CD8-positive, alpha-beta memory T cell (primary cell): ENCODE measurements at places on chromosomes 11 and 22. TPM values are rescaled to one million over a fixed set of nuclear protein-coding genes. Genes with fewer than 3 reads are reported as not detected.
A peak's percentile ranks its signal among the peaks of the same experiment; 100 is the strongest.

The UCP2 gene
- total RNA-seq, result 295 TPM

The PLEKHB1 gene
- total RNA-seq, result 9.1 TPM

DNA sequence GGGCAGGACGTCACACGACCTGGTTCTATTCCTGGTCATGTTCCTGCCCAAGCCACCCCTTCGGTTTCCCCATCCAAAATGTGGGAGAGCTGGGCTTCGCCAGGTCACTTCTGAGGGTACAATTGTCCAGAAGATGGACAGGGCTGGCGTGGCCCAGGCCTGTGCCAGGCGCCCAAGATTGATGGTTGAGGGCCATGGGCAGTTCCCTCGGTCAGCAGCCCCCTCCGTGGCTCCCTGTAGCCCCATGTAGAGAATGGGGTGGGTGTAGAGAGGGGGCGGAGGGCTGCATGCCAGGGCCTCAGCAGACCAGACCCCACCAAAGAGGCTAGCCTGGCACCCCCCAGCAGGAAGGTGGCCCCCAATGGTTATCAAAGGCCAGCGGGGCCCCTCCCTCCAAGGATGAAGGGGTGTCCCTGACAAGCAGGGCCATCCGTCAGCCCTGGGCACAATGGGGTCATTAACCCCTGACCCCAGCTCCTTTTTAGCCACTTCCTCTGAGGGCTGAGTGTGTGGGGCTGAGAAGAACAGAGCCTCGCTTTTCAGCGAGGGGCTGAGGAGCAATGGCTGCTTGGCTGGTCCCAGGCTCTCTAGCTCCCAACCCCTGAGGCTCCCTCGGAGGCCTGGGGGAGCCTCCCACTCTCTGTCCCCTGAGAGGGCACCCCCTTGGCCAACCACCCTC, 11.0 kb upstream of the PICK1 start:
- no peaks in the 10 kb centered on the region for H3K27me3 ChIP-seq
- H3K27ac ChIP-seq, result no peak overlapping the region
- H3K4me1 ChIP-seq, result no peaks in the 10 kb centered on the region
- H3K36me3 ChIP-seq, result no peaks in the 10 kb centered on the region
- DNase-seq, result no peak

DNA sequence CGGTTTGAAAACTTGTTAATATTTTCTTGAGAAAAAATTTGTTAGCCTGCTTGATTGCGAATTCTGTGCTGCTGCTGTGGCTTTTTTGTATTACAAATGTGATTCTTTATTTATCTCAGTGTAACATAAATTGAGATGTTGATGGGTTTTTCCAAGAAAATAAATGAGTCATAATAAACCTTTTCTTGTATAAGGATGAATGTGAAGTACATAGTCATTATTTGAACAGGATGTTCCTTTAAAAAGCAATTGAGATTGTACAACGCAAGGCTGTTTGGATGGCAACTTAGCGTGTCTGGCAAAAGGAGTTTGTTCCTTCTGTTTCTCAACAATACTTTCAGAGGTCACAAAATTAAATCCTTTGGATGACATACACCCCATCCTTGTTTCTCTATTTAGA, 24.6 kb upstream of the CARD18 start:
- H3K27ac ChIP-seq, result no peak overlapping the region
- H3K4me3 ChIP-seq, result no peak overlapping the region
- no peaks in the 10 kb centered on the region for H3K4me1 ChIP-seq
- DNase-seq, result no peak

The APBB1 gene
- 43.6 TPM for total RNA-seq

The OR52A1 gene
- not detected for total RNA-seq

The PNPLA5 gene
- not detected for total RNA-seq

GRCh38 chr22:30248484-30248883, 1.9 kb upstream of the LIF start:
- H3K4me3 ChIP-seq, result no peak overlapping the region
- no peak for DNase-seq
- no peak overlapping the region for H3K27ac ChIP-seq
- no peaks in the 10 kb centered on the region for H3K27me3 ChIP-seq

The TMEM191C gene
- 0.70 TPM for total RNA-seq

GRCh38 chr22:21642584-21643448, 714 bp downstream of the SDF2L1 start:
- DNase-seq, result peak; percentile 72
- H3K4me1 ChIP-seq, result peaks cover 27% of the 10 kb centered on the region
- no peaks in the 10 kb centered on the region for H3K27me3 ChIP-seq
- peak overlapping the region; percentile 86 for H3K4me3 ChIP-seq
- H3K27ac ChIP-seq, result peak overlapping the region; percentile 96

- peaks cover 38% of the 10 kb centered on the region for H3K4me1 ChIP-seq
- H3K27me3 ChIP-seq, result no peaks in the 10 kb centered on the region
- peaks cover 26% of the 10 kb centered on the region for H3K36me3 ChIP-seq
Observed at GRCh38 chr11:105032495-105032894, 2.4 kb downstream of the CASP1 start.

GRCh38 chr11:126328938-126329643, 25.2 kb downstream of the DCPS start:
- no peak for DNase-seq
- H3K4me3 ChIP-seq, result no peak overlapping the region
- H3K27ac ChIP-seq, result no peak overlapping the region
- H3K36me3 ChIP-seq, result peaks cover 14% of the 10 kb centered on the region

DNA sequence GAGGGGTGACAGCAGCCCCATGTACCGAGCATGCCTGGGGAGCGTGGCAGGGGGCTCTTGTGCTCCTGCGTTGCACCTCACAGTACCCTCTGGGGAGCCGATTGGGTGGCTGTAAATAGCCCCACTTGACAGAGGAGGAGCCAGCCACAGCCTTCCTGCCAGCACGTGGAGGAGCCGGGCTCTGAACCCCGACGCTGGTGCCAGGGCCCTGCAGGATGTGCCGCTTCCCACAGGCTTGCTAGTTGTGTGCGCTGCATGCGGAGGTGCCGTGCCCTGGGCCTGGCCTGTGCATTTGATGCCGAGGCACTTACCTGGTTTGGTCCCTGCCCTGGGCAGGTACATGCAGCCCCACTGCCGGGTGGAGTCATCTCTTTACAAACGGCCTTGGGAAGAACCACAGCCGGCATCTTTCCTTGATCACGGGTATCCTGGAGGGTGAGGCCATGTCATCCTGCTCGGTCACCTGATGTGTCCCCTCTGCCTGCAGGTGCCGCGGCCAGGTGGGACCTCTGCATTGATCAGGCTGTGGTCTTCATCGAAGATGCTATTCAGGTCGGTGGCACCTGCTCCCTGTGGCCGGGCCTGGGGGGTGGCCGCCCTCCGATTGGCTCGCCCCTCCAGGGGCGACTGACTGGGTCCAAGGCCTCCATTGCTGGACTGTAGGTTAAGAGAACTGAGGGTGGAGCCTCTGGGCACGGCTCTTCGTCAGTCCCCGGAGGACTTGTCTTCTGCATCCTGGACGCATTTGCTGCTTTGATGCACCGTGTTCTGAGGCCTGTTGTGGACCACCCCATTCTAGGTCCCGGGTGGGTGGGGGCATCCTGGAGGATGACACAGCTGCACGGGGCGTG, 5.0 kb downstream of the TPCN2 start:
- no peak overlapping the region for H3K4me3 ChIP-seq
- no peak overlapping the region for H3K27ac ChIP-seq
- H3K4me1 ChIP-seq, result peaks cover 14% of the 10 kb centered on the region
- H3K27me3 ChIP-seq, result no peaks in the 10 kb centered on the region
- no peak for DNase-seq

DNA sequence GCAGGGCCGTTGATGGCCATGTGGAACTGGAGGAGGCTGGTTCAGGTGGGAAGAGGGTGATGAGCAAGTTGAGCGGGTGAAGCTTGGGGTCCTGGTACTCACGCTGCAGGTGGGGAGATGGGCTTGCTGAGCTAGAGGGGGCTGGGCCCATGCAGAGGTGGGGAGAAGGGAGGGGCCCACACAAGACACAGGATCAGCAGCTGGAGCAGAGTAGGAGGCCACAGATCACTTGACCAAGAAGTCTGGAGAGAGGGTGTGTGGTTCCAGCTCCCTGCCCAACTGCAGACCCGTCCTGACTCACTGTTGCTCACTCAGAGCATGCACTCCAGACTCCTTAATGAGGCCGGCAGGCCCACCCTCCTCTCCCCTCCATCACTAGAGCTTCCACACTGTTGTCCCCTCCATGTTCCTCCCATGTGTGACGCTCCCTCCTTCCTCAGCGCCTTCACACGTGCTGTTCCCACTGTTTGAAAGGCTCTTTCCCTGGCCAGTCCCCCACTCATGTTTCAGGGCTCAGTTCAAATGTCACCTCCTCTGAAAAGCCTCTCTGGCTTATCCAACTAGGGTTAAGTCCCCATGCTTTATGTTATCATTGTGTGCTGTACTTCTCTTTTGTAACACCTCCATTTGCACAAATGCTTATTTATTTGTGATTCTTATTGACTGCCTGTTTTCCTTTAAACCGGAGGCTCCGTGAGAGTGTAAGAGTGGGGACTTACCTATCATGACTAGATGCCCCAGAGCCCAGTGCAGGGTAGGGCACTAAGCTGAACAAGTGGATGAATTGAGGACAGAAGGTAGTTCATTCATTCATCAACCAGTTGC, 2.3 kb downstream of the CCDC86 start:
- H3K36me3 ChIP-seq, result no peaks in the 10 kb centered on the region
- no peak overlapping the region for H3K27ac ChIP-seq
- DNase-seq, result no peak
- H3K4me3 ChIP-seq, result no peak overlapping the region
- no peaks in the 10 kb centered on the region for H3K27me3 ChIP-seq

The C11orf97 gene
- not detected for total RNA-seq

The RFPL1 gene
- total RNA-seq, result not detected

DNA sequence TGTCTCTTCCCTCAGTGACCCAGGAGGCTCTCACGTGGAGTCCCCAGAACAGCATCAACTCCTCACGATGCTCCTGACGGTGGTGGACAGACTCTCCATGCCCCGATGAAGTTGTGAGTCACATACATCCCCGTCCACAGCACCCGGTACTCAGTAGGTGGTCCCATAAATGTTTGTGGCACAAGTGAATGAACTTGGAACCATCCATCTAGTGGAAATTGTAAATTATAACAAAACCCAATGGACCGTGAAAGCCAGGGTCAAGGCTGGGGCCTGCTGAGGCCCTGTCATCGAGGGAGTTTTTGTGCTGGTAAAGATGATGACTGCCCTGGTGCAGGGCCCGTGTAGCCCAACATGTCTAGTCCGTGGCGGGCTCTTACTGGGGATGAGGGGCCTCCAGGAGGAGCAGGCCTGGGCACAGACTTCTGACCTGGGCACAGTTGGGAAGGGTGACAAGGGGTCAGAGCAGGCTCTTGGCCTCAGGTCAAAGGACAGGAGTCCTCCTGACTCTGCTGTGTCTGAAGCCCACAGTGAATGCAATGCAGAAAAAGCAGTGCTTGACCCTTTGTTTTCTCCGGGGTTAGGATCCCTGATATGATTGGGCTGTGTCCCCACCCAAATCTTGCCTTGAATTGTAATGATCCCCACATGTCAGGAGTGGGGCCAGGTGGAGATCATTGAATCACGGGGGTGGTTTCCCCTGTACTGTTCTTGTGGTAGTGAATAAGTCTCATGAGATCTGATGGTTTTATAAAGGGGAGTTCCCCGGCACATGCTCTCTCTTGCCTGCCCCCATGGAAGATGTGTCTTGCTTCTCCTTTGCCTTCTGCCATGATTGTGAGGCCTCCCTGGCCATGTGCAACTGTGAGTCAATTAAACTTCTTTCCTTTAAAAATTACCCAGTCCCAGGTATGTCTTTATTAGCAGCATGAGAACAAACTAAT, 20.0 kb upstream of the SMIM38 start:
- no peak overlapping the region for H3K4me3 ChIP-seq
- H3K36me3 ChIP-seq, result no peaks in the 10 kb centered on the region
- peaks cover 15% of the 10 kb centered on the region for H3K4me1 ChIP-seq
- no peak for DNase-seq
- H3K27ac ChIP-seq, result no peak overlapping the region
- no peaks in the 10 kb centered on the region for H3K27me3 ChIP-seq

GRCh38 chr11:9787981-9788521, 124.2 kb downstream of the SWAP70 start:
- no peaks in the 10 kb centered on the region for H3K4me1 ChIP-seq
- no peak for DNase-seq
- no peaks in the 10 kb centered on the region for H3K36me3 ChIP-seq
- H3K27ac ChIP-seq, result no peak overlapping the region

DNA sequence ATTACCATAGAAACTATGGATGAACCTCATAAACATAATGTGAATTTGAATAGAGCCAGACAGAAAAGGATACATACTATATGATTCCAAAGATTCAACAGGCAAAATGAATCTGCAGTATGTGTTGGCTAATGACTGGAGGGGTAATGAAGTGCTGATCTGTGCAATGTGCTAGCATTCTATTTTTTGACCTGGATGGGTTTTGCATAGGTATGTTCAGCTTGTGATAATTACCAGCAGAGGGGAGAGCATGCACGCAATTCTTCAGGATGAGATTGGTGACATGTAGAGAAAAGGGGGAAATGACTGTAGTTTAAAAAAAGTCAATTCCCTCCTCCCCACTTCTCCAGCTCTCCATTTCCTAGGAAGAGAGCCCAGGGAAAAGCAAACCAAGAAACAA, 618 bp upstream of the CCDC81 start:
- no peak overlapping the region for H3K4me3 ChIP-seq
- no peaks in the 10 kb centered on the region for H3K36me3 ChIP-seq
- no peaks in the 10 kb centered on the region for H3K27me3 ChIP-seq
- H3K27ac ChIP-seq, result no peak overlapping the region

The RFPL3 gene
- total RNA-seq, result not detected

DNA sequence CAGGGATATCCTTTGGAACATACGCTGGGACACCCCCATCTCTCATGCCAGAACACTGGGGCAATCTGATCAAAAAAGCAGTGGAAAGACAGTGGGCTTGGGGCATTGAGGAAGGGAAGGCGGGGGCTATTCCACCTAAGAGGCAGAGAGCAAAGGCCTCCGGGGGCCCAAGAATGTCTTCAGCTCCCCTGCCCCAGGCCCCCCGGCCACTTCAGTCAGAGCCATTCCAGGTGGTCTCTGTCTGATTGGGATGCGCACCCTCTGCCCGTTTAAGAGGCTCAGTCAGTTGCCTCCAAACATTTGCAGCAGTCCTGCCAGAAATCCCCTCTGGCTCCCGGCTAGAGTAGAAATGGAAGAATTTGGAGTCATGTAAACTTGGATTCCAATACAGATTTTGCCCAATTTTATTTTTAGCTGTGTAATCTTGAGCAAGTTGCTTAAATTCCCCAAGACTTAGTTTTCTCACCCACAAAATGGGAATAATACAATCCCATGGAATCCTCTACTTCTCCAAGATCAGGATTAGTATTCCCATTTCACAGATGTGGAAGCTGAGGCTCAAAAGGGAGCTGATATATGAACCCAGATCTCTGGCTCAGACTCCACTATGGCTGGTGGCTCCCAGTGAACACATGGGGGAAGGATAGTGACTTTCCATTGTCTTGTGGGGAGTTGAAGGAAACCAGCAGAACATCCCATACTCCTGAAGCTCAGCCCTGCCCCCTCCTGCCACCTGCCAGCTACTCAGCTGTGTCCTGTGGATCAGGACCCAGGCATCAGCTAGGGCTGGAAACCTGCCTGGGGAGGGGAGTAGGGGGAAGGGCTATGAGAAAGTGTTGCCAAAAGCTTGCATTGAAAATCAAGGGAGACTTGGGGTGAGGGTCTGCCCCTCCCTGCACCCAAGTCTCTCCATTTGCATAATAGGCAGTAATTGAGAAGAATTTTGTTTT, 6.1 kb upstream of the WNT11 start:
- H3K27ac ChIP-seq, result no peak overlapping the region
- no peak overlapping the region for H3K4me3 ChIP-seq
- H3K27me3 ChIP-seq, result peaks cover 12% of the 10 kb centered on the region
- no peaks in the 10 kb centered on the region for H3K36me3 ChIP-seq
- peaks cover 9% of the 10 kb centered on the region for H3K4me1 ChIP-seq

GRCh38 chr11:41003339-41004282, 455.8 kb downstream of the LRRC4C start:
- H3K4me3 ChIP-seq, result no peak overlapping the region
- H3K27me3 ChIP-seq, result no peaks in the 10 kb centered on the region
- no peaks in the 10 kb centered on the region for H3K4me1 ChIP-seq
- H3K36me3 ChIP-seq, result no peaks in the 10 kb centered on the region
